ENCODE measurements at places on chromosomes 12 and 14. TPM values are rescaled to one million over a fixed set of nuclear protein-coding genes. Genes with fewer than 3 reads are reported as not detected.

The KRT72 gene
- not detected for total RNA-seq

DNA sequence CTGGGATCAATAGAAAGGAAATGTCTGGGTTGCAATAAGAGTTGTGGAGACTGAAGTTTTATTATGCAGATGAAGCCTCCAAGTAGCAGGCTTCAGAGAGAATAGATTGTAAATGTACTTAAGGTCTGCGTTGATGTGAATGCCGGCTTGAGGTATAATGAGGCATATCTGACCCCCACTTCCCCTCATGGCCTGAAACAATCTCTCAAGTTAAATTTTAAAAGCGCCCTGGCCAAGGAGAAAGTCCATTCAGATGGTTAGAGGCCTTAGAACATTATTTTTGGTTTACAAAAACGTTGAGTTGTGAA is 28.3 kb upstream of the HIGD1C start:
- no peaks in the 10 kb centered on the region for H3K36me3 ChIP-seq
- H3K4me1 ChIP-seq: peaks cover 27% of the 10 kb centered on the region

The RTL1 gene
- not detected for total RNA-seq

DNA sequence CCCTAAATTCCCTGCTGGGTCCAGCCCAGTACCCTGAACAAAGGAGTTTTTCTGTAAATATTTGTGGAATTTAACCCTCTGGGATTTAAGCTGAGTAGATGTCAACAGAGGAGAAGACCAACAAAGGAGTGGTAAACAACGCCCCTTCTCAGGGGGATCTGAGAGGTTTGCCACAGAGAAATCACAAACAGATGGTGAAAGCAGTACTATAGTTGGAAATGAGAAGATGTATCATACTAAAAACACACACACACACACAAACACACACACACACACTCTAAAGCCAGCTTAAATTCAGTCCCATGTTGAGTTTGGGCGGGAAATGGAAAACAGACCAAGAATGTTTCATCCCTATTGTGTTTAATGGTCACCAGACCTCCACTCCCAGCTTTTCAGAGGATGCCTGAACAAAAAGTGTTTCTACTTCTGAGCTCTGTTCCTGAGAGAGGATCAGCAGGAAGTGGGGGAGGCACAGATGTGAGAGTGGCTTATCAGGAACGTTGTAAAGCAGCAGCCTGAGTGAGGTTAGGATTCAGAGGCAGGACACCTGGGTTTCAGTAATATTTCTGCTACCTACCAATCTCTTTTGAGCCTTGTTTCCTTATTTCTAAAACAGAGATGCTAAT is 3.2 kb downstream of the BIN2 start:
- DNase-seq: no peak
- no peaks in the 10 kb centered on the region for H3K36me3 ChIP-seq
- peak overlapping the region; percentile 68 for H3K27ac ChIP-seq
- peak overlapping the region; percentile 57 for H3K4me3 ChIP-seq
- peaks cover 42% of the 10 kb centered on the region for H3K4me1 ChIP-seq

The ACSS3 gene
- total RNA-seq: 0.31 TPM
